ENCODE measurements at places on chromosomes 4 and X.

DNA sequence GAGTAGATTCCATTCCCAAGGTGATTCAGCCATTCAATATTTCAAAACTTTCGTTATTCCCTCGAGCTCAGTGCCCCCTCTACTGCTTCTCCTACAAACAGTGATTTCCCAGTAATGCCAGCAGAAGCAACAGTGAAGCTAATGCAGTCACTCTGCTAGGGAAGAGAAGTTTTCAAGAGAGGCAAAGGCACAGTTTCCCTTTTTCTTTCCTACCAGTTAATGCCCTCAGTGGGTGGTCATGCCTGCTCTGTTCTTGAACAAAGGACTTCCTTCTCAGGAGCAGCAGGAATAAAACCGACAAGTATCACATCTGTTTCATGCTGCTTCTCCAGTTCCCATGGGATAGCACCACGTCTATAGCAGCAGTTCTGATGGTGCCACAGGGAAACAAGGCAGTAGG is 317.2 kb downstream of the TENM3 start:
- DNase-seq = no peak

DNA sequence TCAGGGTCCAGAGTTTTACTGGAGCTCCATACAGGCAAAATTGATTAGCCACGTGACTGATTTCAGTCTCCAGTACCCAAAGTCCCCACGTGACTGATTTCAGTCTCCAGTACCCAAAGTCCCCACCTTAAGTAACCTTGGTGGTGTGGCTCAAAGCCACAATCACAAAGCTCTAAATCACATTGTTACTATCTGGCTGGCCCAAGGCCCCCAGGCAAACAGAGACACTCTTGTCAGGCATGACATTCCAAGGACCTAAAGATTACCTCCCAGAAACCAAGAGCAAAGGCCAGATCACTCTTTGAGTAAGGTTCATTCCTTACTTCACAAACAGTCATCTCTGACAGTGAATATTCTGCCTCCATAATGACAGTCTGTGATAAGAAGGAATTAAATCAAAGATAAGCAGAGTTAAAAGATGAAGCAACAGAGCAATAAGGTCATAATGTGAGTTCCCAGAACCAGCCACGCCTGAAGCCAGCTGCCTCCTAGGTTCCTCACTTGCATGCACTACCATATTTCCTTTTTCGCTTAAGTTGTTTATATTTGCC is 78.5 kb downstream of the ANXA3 start:
- no peak for DNase-seq

- no peak for DNase-seq
Measured at GRCh38 chrX:42804524-42804923, 26.6 kb upstream of the PPP1R2C start.

DNA sequence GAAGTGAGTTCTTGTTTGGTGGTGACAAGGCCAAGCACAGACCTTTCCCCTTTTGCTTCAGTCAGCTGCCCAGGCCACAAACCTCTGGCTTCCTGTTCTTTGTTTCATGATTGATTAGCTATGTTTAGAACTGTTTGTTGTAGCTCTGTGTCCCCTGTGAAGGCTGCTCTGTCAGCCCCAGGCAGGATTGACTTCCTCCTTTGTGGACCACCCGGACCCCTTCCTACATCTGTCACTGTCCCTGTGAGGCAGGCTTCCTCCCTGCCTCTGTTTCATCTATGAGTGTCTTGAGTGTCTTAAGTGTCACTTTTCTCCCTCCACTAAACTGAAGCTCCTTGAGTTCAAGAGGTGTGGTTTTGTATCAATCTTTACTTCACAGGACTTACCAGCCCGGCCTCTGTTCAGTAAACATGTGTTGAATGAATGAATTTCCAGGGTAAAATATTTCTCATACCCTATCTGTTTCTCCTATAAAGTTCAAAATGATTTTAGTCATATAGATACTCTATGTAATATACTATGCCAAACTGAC is 83.5 kb downstream of the ZNF674 start:
- no peak for DNase-seq

DNA sequence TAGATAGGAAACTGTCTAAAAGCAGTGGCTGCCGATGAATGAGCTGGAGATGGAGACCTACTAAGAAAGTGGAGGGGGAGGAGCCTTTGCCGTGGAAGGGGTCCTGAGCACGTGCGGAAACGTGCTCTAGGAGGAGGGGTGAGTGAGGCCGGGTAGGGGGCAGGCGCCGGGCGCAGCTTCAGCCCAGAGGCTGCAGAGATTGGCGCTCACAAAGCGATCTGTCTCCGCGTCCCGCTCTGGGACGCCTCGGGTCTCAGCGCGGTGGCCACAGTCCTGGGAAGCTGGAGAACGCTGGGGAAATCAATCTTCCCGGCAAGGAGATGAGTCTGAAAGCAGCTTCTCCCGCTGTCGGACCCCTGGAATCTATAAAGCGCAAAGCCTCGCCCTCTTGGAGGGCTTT is 444 bp upstream of the ARHGAP6 start:
- no peak for DNase-seq

DNA sequence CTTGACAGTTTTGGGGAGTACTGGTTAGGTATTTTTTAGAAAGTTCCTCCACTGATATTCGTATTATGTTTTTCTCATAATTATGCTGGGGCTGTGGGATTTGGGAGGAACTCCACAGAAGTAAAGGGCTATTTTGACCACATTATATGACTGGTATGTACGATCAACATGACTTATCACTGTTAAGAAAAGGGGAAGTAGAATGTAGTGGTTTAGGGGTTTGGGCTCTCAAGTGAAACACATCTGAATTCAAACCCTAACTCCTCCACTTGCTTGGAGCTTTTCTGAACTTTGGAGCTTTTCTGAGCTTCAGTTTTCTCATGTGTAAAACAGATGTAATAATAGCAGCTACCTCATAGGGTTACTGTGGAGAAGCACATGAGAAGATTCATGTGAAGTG is 96.4 kb upstream of the C1GALT1C1 start:
- DNase-seq = no peak

GRCh38 chr4:24704149-24704548 is 91.2 kb upstream of the SOD3 start:
- no peak for DNase-seq

DNA sequence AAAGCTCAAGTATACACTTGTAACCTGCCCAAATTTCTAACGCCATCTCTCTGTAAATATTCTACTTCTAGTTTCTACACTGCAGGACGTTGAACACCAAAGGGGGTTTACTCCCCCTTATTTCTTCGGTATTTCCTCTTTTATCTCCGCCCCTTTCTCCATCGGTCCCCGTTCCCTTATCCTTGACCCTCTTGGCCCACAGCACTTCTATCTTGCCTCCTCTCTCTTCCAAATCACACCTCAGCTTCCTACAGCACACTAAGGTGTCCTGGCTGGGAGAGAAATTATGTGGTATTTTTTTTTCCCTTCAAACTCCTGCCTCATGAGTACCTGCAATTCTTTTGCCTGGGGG is 715 bp downstream of the ZMAT1 start:
- DNase-seq = no peak

DNA sequence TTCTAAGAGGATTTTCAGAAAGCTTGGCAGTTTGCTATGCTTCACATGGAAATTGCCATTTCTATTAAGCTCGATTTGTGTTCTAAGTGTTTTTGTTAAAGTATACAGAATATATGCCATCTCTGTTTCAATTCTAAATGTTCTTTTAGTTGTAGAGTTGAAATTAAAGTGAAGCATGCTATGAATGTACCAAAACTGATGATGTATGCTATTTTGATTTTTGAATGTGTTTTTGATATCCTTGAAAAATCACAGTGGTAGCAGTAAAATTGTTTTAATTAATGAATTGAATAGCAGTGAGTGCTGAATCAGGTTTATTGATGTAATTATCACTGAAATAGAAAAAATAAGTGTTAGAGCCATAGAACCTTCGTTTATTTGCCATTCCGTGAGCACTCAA is 110.9 kb downstream of the TENM3 start:
- DNase-seq = no peak

DNA sequence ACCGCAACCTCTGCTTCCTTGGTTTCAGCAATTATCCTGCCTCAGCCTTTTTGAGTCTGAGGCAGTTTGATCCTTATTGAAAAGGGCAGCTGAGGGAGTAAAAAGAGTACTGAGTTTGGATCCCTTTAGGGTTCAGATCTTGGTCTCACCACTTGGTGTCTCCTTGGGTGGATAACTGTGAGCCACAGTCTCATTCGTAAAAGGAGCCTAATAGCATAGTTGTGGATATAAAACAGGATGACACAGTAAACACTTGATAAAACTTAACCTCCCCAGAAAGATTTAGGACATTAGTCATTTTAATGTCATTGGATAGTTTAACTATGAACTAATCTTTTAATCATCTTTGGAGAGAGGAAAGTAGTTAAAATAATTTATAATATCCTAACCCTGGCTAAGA is 173.0 kb downstream of the ANK2 start:
- no peak for DNase-seq

GRCh38 chrX:70046978-70047377 is 2.8 kb downstream of the AWAT2 start:
- no peak for DNase-seq

DNA sequence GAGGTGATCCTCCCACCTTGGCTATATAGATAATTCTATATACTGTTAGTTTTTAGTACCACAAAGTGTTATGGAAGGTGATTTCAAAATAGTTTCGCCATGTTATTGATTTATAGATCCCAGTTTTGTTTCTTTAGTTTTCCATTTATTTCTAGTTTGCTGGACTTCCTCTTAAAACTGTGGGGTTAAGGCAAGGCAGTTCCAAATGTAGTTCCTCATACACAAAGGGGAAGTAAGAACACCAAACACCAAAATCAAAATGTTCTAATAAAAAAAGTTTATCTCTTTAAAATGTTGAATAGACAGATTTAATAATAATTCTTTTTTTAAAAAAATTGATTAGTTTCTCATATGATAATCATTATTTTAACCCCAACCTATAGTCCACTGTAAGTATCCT is 6.8 kb upstream of the CISD2 start:
- DNase-seq = no peak

DNA sequence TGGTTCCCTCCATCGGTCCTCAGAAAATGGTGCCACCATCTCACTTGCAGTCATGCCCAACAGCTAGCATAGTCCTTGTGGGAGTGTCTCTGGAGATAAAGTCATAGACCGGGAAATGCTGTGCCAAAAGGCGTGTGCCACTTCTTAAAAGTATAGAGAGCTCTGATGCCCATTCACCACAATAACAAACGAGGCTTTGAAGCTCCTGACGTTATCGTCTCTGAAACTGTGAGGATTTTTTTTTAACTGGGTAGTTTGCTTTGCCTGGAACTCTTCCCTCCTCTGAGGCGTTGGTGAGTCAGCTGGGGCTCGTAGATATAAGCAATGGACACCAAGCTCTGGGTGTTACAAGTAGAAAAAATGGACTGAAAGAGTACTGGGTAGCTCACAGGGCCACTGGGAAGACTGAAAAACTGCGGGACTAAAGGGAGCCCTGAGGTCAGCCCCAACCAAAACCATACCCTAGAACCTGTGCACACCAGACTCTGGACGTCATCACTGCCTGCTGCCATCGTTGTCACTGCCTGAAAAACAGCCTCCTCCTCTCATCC is 89.4 kb upstream of the TRIM2 start:
- no peak for DNase-seq

GRCh38 chrX:117895418-117895817 is 221.2 kb downstream of the KLHL13 start:
- DNase-seq = no peak

DNA sequence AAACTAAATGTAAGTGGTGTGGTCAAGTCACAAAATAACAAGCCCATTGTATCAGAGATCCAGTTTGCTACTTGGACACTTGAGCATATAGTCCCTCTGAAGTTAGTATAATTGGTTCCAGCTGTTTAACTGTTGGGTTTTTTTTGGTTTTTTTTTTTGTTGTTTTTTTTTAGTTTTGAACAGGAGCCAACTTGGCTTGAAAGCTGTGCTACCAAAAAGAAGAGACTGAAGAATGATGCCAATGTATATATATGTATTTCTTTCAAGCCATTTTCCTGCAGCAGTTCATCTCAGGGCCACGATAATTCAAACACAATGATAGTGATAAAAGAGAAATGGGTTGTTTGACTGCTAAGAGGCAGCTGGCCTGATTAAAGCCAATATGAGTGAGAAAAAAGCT is 138.3 kb downstream of the PCDH18 start:
- no peak for DNase-seq

- no peak for DNase-seq
Measured at GRCh38 chr4:131526686-131527085, 1622.4 kb upstream of the PCDH10 start.

- peak; percentile 82 for DNase-seq
Measured at GRCh38 chr4:174282836-174283506, 496 bp downstream of the FBXO8 start.

DNA sequence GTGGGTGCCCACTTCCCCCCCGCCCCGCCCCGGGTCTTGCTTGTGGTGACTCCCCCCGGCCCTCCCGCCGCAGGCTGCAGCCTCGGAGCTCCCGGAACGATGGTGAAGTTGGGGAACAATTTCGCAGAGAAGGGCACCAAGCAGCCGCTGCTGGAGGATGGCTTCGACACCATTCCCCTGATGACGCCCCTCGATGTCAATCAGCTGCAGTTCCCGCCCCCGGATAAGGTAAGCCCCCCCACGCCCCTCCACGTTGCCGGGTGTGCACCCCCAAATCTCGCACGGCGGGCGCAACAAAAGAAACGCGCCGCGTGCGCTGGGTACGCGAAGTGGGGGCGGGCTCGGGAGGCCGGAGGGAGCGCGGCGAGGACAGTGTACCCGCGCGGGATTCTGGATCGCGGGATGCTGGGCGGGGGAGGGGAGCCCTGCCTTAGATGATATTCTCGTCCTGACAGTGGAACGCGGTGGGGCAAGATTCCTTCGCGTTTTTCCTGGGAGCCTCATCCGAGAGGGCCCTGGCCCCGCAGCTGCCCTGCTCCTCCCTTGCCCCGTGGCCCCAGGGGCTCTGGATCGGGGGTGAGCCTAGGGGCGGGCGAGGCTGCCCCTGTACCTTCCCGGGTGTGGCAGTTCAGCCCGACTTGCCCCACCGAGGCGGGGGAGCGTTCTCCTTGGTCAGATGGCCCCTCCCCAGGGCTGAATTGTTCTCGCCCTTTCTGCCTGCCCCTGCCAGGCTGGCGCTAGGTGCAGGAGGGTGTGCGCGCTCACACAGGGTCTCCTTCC is 819 bp downstream of the NSG1 start:
- DNase-seq = no peak

DNA sequence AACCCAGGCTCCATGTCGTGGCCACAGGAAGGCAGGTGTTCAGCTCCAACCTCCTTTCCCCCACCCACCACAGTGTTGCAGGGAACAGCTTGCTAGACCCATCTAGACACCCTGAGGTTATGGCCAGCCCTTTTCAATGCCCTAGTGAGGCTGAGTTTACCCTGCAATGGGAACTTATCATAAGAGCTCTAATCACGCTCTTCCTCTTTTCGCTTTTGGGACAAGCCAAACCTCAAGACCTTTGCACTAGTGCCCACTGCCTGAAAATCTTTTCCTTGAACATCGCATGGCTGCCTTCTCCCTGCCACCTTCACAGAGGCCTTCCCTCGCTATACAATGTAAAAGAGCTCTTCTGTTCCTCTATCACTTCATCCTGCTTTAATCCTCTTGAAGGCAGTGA is 2.4 kb upstream of the FGFBP2 start:
- DNase-seq = no peak

DNA sequence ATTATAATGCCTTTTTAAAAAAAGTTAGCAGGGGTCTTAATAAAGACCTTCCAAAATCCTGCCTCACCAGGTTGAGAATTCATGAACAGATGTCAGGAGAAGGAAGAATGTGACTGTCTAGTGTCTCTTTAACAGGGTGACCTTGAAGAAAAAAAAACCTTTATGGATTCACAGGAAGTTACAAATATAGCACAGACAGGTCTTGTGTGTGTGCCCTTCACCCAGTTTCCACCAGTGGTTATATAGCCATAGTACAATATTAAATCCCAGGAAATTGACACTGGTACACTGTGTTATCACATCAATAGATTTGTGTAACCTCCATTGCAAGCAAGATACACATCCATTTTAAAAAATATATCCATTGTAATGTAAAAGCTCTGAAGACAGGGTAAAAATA is 43.7 kb downstream of the HADH start:
- DNase-seq = no peak
